ENCODE measurements at places on chromosomes 7 and 10. TPM values are rescaled to one million over a fixed set of nuclear protein-coding genes. Genes with fewer than 3 reads are reported as not detected.

DNA sequence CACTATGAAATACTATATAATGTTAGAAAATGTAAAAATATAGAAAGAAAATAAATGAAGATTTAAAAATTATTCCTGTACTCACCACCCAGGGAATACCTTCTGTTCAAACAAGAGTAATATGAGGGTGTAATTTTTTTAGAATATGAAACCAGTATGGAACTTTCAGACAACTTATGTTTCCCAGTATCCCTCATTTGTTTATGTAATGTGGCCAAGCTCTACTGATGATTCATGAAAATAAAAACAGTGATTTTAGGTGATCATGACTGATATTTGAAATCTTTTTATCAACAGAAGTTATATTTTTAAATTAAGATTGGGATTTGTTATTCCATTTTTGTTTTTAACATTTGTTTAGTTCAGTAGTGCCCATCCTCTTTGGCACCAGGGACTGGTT, 18.8 kb downstream of the SLK start:
- H3K4me1 ChIP-seq, result peaks cover 43% of the 10 kb centered on the region
- DNase-seq, result no peak
- no peak overlapping the region for H3K27ac ChIP-seq
- H3K36me3 ChIP-seq, result no peaks in the 10 kb centered on the region
- no peaks in the 10 kb centered on the region for H3K27me3 ChIP-seq

GRCh38 chr10:59362144-59362958, at the start of gene FAM13C:
FAM13C (minus strand) TSS chr10:59362549; CDS start chr10:59362460, 89 bp downstream.
- no peaks in the 10 kb centered on the region for H3K36me3 ChIP-seq
- peak within 1 kb of the TSS; percentile 94 for H3K4me3 ChIP-seq
- DNase-seq, result no peak
- no peaks in the 10 kb centered on the region for H3K27me3 ChIP-seq
- peaks cover 33% of the 10 kb centered on the region for H3K4me1 ChIP-seq
- peak within 1 kb of the TSS; percentile 66 for H3K27ac ChIP-seq

- H3K27ac ChIP-seq, result no peak overlapping the region
- no peaks in the 10 kb centered on the region for H3K4me1 ChIP-seq
Observed at GRCh38 chr7:50803359-50804337, 21.0 kb upstream of the GRB10 start.

DNA sequence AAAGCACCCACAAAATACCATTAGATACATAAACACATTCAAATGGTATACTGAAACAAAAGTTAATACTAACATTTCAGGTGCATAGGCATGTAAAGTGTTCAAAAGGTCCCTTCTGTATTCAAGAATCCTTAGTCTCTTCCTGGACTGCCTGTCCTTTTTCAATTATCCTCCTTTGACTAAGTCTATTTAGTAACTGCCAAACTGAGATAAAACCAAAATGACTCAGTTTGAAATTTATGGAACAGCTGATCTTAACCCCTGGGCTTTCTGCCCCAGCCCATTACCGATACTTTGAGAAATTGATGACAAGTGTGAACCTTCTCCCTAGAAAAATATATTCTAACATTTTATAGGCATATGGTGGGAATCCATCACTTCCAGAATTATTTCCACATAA, 5.4 kb downstream of the EPC1 start:
- no peaks in the 10 kb centered on the region for H3K36me3 ChIP-seq
- no peak overlapping the region for H3K27ac ChIP-seq
- no peaks in the 10 kb centered on the region for H3K27me3 ChIP-seq
- DNase-seq, result no peak
- peaks cover 86% of the 10 kb centered on the region for H3K4me1 ChIP-seq
- H3K4me3 ChIP-seq, result peak overlapping the region; percentile 18

GRCh38 chr7:11104578-11104977, 130.9 kb downstream of the PHF14 start:
- no peaks in the 10 kb centered on the region for H3K4me1 ChIP-seq
- no peak overlapping the region for H3K4me3 ChIP-seq
- no peak for DNase-seq
- H3K27ac ChIP-seq, result no peak overlapping the region
- H3K36me3 ChIP-seq, result no peaks in the 10 kb centered on the region

- H3K27me3 ChIP-seq, result peaks cover 10% of the 10 kb centered on the region
- no peaks in the 10 kb centered on the region for H3K36me3 ChIP-seq
- H3K4me3 ChIP-seq, result peak overlapping the region; percentile 40
- DNase-seq, result no peak
Observed at GRCh38 chr10:100654782-100655325, 90.5 kb upstream of the PAX2 start.

DNA sequence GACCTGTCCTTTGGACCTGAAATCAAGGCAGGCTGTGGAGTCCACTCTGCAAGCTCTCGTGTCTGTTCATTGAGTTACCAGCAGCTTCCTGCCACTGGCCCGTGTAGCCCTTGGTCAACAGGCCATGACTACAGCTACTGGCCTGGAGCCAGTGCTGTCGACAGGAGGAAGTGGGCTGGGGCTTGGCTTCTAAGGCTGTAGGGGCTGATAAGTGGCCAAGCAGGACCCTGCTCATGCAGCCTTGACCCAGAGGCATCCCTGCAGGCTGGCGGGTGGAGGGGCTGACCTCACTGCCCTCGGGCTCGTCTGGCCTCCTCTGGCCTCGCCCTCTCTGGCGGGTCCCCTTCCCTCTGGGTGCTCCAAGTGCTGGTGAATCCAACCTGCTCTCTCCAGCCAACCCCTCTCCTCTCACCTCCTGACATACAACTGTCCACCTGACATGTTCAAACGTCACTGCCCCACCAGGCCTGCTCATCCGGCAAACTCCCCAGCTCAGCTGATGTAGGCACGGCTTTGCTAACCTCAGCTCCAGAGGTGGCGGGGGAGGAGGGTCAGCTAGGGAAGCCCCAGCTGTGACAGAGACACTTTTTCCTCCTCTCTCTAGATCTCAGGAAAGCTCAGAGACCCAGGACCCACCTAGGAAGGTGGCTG, 188.6 kb upstream of the LYZL2 start:
- no peak for DNase-seq
- peak overlapping the region; percentile 96 for H3K27ac ChIP-seq
- no peaks in the 10 kb centered on the region for H3K36me3 ChIP-seq

UCN3 gene
- not detected for total RNA-seq

- no peak overlapping the region for H3K27ac ChIP-seq
- H3K27me3 ChIP-seq, result no peaks in the 10 kb centered on the region
- H3K36me3 ChIP-seq, result peaks cover 10% of the 10 kb centered on the region
- DNase-seq, result no peak
- no peaks in the 10 kb centered on the region for H3K4me1 ChIP-seq
- no peak overlapping the region for H3K4me3 ChIP-seq
Observed at GRCh38 chr10:17599089-17599488, 18.1 kb downstream of the HACD1 start.

NRAP gene
- total RNA-seq, result not detected

- no peaks in the 10 kb centered on the region for H3K27me3 ChIP-seq
- no peak overlapping the region for H3K27ac ChIP-seq
- H3K36me3 ChIP-seq, result no peaks in the 10 kb centered on the region
Observed at GRCh38 chr10:33115738-33116719, 158.0 kb upstream of the ITGB1 start.

RTKN2 gene
- total RNA-seq, result not detected

- no peak overlapping the region for H3K4me3 ChIP-seq
- no peaks in the 10 kb centered on the region for H3K4me1 ChIP-seq
- H3K27me3 ChIP-seq, result no peaks in the 10 kb centered on the region
Observed at GRCh38 chr10:65355141-65355680, 1570.6 kb upstream of the LRRTM3 start.

DNA sequence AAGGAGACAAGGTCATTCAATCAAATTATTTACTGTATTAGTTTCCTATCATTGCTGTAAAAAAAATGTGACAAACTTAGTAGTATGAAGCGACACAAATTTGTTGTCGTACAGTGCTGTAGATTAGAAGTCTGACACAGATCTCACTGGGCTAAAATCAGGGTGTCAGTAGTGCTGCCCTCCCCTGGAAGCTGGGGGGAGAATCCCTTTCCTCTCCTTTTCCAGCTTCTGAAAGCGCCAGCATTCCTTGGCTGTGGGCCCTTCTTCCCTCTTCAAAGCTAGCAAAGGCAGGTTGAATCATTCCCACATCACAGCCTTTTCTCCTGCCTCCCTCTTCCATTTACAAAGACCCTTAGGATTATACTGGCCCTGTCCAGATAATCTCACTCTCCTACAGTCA, 28.0 kb downstream of the VPS41 start:
- no peaks in the 10 kb centered on the region for H3K4me1 ChIP-seq
- DNase-seq, result no peak
- H3K36me3 ChIP-seq, result no peaks in the 10 kb centered on the region
- H3K27me3 ChIP-seq, result no peaks in the 10 kb centered on the region
- no peak overlapping the region for H3K27ac ChIP-seq
- H3K4me3 ChIP-seq, result no peak overlapping the region

CTNNA3 gene
- 0.95 TPM for total RNA-seq

Data from thoracic aorta (tissue), 2 donors.